Astrocyte (in vitro differentiated cells and primary cell): ENCODE measurements at places on chromosomes 7 and 10. TPM values are rescaled to one million over a fixed set of nuclear protein-coding genes. Genes with fewer than 3 reads are reported as not detected.
A peak's percentile ranks its signal among the peaks of the same experiment; 100 is the strongest.

The EPO gene
- total RNA-seq, result not detected in 2 replicates

The PCBD1 gene
- 48.5 and 54.6 TPM in 2 replicates for total RNA-seq

The SGPL1 gene
- 101 and 108 TPM in 2 replicates for total RNA-seq

The AKR1C8 gene
- total RNA-seq, result not detected in 2 replicates

The FBH1 gene
- 71.5 and 73.3 TPM in 2 replicates for total RNA-seq

The SORCS1 gene
- 1.1 and 1.4 TPM in 2 replicates for total RNA-seq

The MKI67 gene
- total RNA-seq, result 2.6 and 4.6 TPM in 2 replicates

The CADPS2 gene
- total RNA-seq, result 6.1 and 6.4 TPM in 2 replicates

The MYH16 gene
- 0.11 and 0.24 TPM in 2 replicates for total RNA-seq

The GIMAP8 gene
- not detected in 2 replicates for total RNA-seq

DNA sequence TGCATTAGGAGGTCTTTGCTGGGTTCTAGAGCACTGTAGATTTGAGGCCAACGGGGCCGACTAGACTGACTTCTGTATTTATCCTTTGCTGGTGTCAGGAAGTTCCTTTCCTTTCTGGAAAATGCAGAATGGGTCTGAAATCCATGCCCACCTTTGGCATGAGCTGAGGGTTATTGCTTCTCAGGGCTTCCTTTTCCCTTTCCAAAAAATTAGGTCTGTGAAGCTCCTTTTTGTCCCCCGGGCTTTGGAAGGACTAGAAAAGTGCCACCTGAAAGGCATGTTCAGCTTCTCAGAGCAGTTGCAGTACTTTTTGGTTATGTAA lies 675 bp downstream of the IL6 start:
- peaks cover 56% of the 10 kb centered on the region for H3K4me1 ChIP-seq
- peak overlapping the region; percentile 98 for H3K27ac ChIP-seq
- no peaks in the 10 kb centered on the region for H3K27me3 ChIP-seq
- H3K4me3 ChIP-seq, result peak overlapping the region; percentile 66
- no peak for DNase-seq

DNA sequence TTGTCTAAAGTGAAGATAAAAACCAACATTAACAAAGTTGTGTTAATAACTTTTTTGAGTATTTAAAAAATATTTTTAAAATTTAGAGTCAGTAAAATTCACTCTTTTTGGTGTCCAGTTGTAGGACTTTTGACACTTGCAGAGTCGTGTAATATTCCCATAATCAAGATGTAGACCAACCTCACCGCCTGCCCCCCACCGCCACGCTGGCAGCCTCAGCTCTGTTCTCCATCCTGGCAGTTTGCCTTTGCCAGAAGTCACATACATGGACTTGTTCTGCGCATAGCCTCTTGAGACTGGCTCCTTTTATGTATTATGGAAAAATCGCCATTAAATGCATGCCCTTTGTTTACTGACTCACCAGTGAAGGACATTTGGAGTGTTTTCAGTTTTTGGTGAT lies 27.3 kb upstream of the SYCE1 start:
- H3K27ac ChIP-seq, result no peak overlapping the region
- H3K4me1 ChIP-seq, result no peaks in the 10 kb centered on the region
- H3K36me3 ChIP-seq, result no peaks in the 10 kb centered on the region
- DNase-seq, result no peak
- no peaks in the 10 kb centered on the region for H3K27me3 ChIP-seq

DNA sequence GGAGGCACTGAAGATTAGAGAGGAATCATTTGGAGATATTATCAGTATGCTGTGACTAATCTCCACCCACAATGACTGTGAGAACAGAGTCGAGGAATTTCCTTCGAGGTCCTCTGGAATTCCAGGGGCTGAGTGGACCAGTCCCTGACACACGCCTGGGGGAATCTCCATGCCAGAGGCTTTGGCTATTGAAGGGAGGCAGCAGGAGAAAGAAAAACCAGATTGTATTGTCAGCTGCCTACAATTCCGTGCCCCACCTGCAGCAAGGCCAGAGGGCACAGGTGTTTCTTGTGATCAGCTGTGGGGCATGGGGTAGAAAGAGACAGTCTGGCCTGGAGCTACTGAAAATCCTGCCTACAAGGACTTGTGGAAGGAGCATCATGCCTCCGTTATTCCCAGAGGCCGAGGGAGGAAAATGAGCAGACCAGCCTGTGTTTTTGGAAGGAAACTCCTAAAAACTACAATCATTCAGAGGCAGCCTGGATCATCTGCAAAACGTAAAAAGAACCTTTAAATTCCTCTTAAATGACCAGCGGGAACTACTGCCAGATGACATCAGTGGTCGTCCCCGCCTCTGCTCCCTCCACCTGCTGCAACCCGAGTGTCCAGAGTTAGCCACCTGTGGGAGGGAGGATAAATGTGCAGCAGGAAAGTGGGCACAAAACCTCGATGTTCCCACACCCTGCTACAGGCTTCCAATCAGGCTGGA lies 25.4 kb upstream of the ANK3 start:
- H3K27me3 ChIP-seq, result no peaks in the 10 kb centered on the region
- peak overlapping the region; percentile 31 for H3K4me3 ChIP-seq
- peak; percentile 95 for DNase-seq
- peak overlapping the region; percentile 91 for H3K27ac ChIP-seq
- peaks cover 31% of the 10 kb centered on the region for H3K4me1 ChIP-seq

DNA sequence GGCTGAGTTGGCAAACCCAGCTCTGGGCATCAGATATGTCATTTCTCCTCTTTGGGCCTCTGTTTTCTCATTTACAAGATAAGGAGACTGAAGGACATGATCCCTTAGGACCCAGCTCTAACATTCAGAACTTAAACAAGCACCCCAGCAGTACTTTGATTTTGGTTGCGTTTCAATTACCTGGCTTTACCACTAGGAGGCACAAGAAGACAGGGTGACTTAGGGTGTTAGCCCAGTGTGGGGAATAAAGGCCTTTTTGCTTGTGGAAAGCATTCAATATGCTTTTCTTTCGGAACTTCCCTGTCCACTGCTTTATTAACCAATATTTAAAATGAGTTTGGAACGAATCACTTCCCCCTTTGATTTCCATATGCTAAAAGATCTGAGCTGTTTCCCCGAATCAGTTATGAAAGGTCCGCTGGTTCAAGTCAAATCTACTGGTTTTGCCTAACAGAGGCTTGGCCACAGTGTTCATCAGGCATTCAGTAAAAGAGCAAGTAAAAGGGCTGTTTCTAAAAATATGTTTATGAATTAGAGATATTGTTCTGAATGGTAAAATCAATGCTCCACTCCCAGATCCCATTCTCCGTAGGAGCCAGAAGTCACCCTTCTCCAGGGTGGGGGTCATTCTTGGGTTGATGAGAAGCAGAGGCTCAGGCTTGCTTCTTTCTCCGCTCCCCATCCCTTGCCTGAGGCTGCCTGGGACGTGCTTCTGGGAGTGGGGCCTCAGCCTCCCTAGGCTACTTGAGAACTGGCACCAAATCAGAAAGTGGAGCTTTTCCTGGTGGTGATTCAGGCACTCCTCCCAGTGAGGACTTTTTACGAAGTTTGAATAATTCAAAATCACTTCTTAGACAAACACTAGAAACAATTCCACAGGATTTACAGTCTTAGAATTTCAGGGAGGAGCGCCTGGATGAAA lies 105.5 kb downstream of the MYOF start:
- peaks cover 44% of the 10 kb centered on the region for H3K4me1 ChIP-seq
- peak overlapping the region; percentile 19 for H3K4me3 ChIP-seq
- H3K36me3 ChIP-seq, result peaks cover 69% of the 10 kb centered on the region
- peak; percentile 83 for DNase-seq
- no peaks in the 10 kb centered on the region for H3K27me3 ChIP-seq
- peak overlapping the region; percentile 84 for H3K27ac ChIP-seq

GRCh38 chr10:89158446-89158845 lies 48.7 kb downstream of the CH25H start:
- H3K27me3 ChIP-seq, result peaks cover under 1% of the 10 kb centered on the region
- no peaks in the 10 kb centered on the region for H3K4me1 ChIP-seq
- peak; percentile 93 for DNase-seq
- no peak overlapping the region for H3K4me3 ChIP-seq

GRCh38 chr7:128453836-128454804 lies 1.6 kb upstream of the HILPDA start:
- H3K27me3 ChIP-seq, result peaks cover 4% of the 10 kb centered on the region
- DNase-seq, result peak; percentile 87
- H3K36me3 ChIP-seq, result peaks cover 5% of the 10 kb centered on the region
- H3K4me1 ChIP-seq, result peaks cover 17% of the 10 kb centered on the region

GRCh38 chr7:56033671-56034432 lies 17.4 kb downstream of the PSPH start:
- peak overlapping the region; percentile 38 for H3K27ac ChIP-seq
- no peaks in the 10 kb centered on the region for H3K36me3 ChIP-seq
- H3K27me3 ChIP-seq, result no peaks in the 10 kb centered on the region
- H3K4me3 ChIP-seq, result peak overlapping the region; percentile 76
- peak; percentile 56 for DNase-seq
- peaks cover 5% of the 10 kb centered on the region for H3K4me1 ChIP-seq

- DNase-seq, result no peak
- H3K4me3 ChIP-seq, result no peak overlapping the region
Observed at GRCh38 chr10:124886195-124886594, 55.7 kb upstream of the ZRANB1 start.

GRCh38 chr10:93080350-93081046 lies 6.8 kb downstream of the CYP26A1 start:
- H3K4me1 ChIP-seq, result peaks cover 10% of the 10 kb centered on the region
- H3K36me3 ChIP-seq, result no peaks in the 10 kb centered on the region
- H3K27ac ChIP-seq, result no peak overlapping the region
- peaks cover 33% of the 10 kb centered on the region for H3K27me3 ChIP-seq
- no peak overlapping the region for H3K4me3 ChIP-seq
- DNase-seq, result peak; percentile 36

DNA sequence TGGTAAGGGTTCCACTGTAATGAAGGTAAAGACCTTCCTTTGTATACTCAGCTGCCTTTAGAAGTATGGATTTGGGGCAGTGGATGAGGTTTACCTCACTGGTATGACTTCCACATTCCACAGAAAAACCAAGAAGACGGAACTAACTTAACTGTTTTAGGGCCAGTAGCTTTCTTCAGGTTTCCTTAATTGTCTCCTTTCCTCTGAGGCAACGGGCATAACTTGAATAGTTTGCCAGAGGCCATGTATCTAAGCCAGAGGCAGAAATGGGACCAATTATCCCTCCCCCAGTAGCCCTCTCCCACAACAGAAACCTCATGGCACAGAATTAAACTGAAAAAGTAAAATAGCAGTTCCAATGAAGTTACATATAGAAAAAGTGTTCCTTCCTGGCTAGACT lies 281.7 kb downstream of the PHTF2 start:
- H3K4me3 ChIP-seq, result no peak overlapping the region
- H3K27me3 ChIP-seq, result no peaks in the 10 kb centered on the region
- H3K36me3 ChIP-seq, result no peaks in the 10 kb centered on the region
- H3K4me1 ChIP-seq, result peaks cover 6% of the 10 kb centered on the region
- H3K27ac ChIP-seq, result no peak overlapping the region

DNA sequence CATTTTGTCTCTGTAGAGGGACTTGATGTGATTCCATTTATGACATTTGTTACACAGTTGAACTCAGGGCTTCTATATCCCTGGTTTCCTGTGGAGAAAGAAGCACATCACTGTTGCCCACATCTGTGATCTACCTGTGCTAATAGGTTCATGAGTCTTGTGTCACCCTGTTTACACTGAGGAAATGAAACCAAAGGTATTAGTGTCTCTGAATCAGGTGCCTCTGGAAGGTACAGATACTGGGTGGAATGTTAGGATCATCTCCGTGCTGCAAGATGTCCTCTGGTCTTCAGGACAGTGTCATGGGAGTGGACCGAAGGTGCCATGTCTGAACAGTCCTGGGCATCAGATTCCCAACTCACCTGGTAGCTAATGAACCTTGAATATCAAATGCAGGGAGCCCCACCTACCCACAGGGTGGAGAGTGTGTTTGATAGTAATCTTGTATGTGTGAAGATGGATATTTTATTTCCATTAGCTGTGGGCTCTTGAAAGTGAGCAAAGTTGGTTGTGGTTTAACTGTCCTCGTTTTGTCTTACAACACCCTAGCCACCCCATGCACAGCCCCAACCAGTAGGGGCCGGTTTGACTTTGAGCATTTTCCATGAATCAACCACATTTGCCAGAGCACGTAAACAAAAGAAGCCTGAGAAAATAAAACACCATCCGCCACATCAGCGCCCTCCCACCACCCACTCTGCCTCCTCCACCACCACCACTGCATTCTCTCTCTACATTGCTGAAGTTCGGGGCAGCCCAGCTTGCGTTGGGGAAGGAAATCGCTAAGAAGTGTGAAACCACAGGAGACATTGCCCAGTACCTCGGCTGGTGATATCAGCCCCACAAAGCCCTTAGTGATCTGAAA lies 40.7 kb downstream of the TARP start:
- no peaks in the 10 kb centered on the region for H3K27me3 ChIP-seq
- peaks cover 7% of the 10 kb centered on the region for H3K4me1 ChIP-seq
- peak; percentile 71 for DNase-seq
- no peak overlapping the region for H3K27ac ChIP-seq
- peaks cover 6% of the 10 kb centered on the region for H3K36me3 ChIP-seq
- H3K4me3 ChIP-seq, result no peak overlapping the region

GRCh38 chr10:53598914-53599313 lies 826.3 kb upstream of the MBL2 start:
- no peaks in the 10 kb centered on the region for H3K27me3 ChIP-seq
- H3K4me3 ChIP-seq, result no peak overlapping the region
- H3K36me3 ChIP-seq, result no peaks in the 10 kb centered on the region
- H3K27ac ChIP-seq, result peak overlapping the region; percentile 53
- peaks cover 11% of the 10 kb centered on the region for H3K4me1 ChIP-seq
- DNase-seq, result peak; percentile 54

- H3K27me3 ChIP-seq, result no peaks in the 10 kb centered on the region
- H3K4me3 ChIP-seq, result no peak overlapping the region
- no peaks in the 10 kb centered on the region for H3K4me1 ChIP-seq
Observed at GRCh38 chr10:57979491-57979890, 288.2 kb downstream of the IPMK start.

- no peak for DNase-seq
- H3K27me3 ChIP-seq, result no peaks in the 10 kb centered on the region
- H3K36me3 ChIP-seq, result peaks cover 8% of the 10 kb centered on the region
Observed at GRCh38 chr7:158700008-158700407, 4.6 kb downstream of the NCAPG2 start.

- H3K36me3 ChIP-seq, result no peaks in the 10 kb centered on the region
- no peak overlapping the region for H3K27ac ChIP-seq
- no peak for DNase-seq
Observed at GRCh38 chr7:2851497-2851896, 7.4 kb upstream of the GNA12 start.

- no peak overlapping the region for H3K4me3 ChIP-seq
- DNase-seq, result no peak
- peaks cover 18% of the 10 kb centered on the region for H3K4me1 ChIP-seq
- no peaks in the 10 kb centered on the region for H3K36me3 ChIP-seq
- no peaks in the 10 kb centered on the region for H3K27me3 ChIP-seq
- H3K27ac ChIP-seq, result no peak overlapping the region
Observed at GRCh38 chr7:138126928-138127327, 50.7 kb downstream of the AKR1D1 start.

- DNase-seq, result no peak
- no peaks in the 10 kb centered on the region for H3K36me3 ChIP-seq
- no peak overlapping the region for H3K27ac ChIP-seq
- H3K4me1 ChIP-seq, result peaks cover 8% of the 10 kb centered on the region
Observed at GRCh38 chr10:14652067-14652466, 122.6 kb downstream of the FAM107B start.

- H3K36me3 ChIP-seq, result no peaks in the 10 kb centered on the region
- peak; percentile 73 for DNase-seq
- H3K4me1 ChIP-seq, result peaks cover 43% of the 10 kb centered on the region
- H3K27me3 ChIP-seq, result no peaks in the 10 kb centered on the region
- H3K27ac ChIP-seq, result peak overlapping the region; percentile 92
Observed at GRCh38 chr10:21518149-21518640, 7.3 kb downstream of the SKIDA1 start.

- no peak overlapping the region for H3K4me3 ChIP-seq
- H3K36me3 ChIP-seq, result no peaks in the 10 kb centered on the region
- no peak overlapping the region for H3K27ac ChIP-seq
- DNase-seq, result peak; percentile 21
- no peaks in the 10 kb centered on the region for H3K27me3 ChIP-seq
- peaks cover 4% of the 10 kb centered on the region for H3K4me1 ChIP-seq
Observed at GRCh38 chr7:125814100-125814499, 884.5 kb upstream of the POT1 start.
